NCI-H146 (cell line): ENCODE measurements at places on chromosomes 16 and 17.

GRCh38 chr17:21289902-21290571 is 5.5 kb downstream of the MAP2K3 start:
- no peak for DNase-seq

- DNase-seq: no peak
These were observed 33.2 kb downstream of the TIMM22 start for GRCh38 chr17:1029922-1030644.

- no peak for DNase-seq
These were observed 63.4 kb downstream of the ADCY9 start for GRCh38 chr16:4052801-4053293.

- no peak for DNase-seq
These were observed 171.3 kb downstream of the ABCA8 start for GRCh38 chr17:68783861-68784260.

DNA sequence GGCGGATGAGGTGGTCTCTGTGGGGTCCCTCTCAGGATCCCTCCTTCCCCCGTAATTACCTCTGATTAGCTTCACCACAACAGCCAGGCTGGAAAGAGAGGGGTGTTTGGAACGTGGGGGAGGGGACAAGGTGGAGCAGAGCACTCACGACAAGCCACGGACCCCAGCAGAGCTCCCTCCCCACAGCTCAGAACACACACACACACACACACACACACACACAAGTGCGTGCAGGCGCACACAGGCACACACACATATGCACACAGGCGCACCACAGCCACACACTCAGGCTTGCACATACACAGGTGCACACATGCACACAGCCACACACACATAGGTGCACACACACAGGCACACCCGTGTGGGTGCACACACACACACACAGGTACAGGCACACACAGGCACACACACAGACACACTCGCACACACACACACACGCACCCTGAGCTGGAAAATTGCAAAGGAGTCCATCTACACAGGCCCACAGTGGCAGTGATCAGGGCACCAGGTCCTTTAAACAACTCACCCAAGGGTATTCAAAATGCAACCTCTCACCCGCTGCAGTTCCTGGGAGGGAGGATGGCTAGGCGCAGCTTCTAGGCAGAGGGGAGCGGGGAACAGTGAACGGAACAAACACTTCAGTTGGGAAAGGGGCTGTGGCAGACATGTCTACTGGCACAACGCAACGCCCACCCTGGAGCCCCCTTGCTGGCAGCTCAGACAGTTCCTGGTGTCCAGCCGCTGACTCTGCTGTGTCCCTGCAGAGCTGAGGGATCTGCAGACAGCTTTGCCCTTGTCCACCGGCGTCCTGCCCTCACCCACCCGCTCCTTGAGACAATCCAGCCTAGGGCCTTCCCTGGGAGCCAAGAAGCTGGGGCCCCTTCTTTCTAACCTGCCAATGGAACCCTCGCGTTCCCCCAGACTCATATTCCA is 59.9 kb upstream of the DLX4 start:
- DNase-seq: no peak

GRCh38 chr16:69077251-69077650 is 28.2 kb upstream of the HAS3 start:
- DNase-seq: no peak

DNA sequence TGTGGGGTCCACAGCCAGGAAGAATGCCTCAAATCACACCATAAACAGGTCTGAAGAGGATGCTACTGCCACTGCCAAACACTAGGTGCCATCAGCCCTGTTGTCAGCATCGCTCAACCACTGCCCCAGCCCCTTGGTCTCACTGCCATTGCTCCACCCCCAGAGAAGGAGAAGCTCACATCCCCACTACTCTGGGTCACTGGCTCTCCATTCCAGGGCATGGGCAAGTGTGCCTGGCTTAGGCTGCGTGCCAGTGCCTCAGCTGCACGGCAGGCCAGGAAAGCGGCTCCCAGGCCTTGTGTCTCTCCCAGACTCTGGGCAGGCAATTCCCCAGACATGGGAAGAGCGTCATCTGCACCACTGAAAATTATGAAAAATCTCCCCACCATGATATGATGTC is 1.2 kb upstream of the IGSF6 start:
- DNase-seq: no peak

GRCh38 chr17:48995974-48996721 is 1.0 kb upstream of the IGF2BP1 start:
- no peak for DNase-seq

- DNase-seq: no peak
These were observed 34.9 kb upstream of the CACNG5 start for GRCh38 chr17:66799849-66800537.

- DNase-seq: no peak
These were observed 27.2 kb upstream of the TMEM220 start for GRCh38 chr17:10757067-10757466.

- DNase-seq: no peak
These were observed 8.7 kb downstream of the GSE1 start for GRCh38 chr16:85621698-85622428.

DNA sequence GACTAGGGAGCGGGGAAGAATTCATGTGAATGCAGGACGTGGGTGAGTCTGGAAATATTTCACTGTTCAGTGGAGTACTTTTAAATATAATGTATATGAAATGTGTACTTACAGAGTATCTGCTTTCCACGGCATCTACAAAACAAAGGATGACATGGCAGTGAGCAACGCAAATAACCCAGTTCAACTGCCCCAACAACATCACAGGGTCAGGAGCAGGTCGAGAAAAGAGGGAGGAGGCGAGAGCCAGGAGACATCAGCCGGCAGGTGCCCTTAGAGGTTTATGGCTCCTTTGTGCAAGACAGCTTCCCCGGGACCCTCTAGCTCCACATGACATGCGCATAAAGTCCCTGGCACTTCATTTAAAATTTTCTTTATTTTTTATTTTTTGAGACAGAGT is 61.1 kb downstream of the PECAM1 start:
- DNase-seq: no peak

GRCh38 chr17:45170931-45171337 is 9.3 kb downstream of the HEXIM2 start:
- DNase-seq: no peak

DNA sequence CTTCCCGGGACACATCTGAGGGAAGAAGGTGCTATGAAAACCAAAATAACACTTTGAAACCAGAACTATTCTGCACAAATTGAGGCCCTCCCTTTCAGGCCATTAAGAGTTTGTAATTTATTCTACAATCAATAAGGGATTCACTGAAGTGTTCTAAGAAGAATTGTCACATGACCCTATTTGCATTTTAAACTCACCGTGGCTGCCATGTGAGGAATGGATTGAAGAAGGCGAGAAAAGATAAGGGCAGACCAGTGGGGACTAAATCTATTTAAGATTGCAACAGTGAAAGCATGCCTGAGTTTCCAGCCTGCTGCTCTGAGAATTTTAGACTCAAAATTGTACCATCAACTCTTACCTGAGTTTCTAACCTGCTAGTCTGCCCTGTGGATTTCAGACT is 408.8 kb upstream of the SALL1 start:
- DNase-seq: no peak

- peak; percentile 73 for DNase-seq
These were observed 246.6 kb upstream of the RPL38 start for GRCh38 chr17:73956595-73957465.

GRCh38 chr16:56288019-56288418 is 96.7 kb downstream of the GNAO1 start:
- peak; percentile 76 for DNase-seq

- DNase-seq: no peak
These were observed 31.9 kb upstream of the POLR3E start for GRCh38 chr16:22265351-22265750.

GRCh38 chr16:54373534-54374520 is 87.2 kb upstream of the IRX3 start:
- DNase-seq: no peak

DNA sequence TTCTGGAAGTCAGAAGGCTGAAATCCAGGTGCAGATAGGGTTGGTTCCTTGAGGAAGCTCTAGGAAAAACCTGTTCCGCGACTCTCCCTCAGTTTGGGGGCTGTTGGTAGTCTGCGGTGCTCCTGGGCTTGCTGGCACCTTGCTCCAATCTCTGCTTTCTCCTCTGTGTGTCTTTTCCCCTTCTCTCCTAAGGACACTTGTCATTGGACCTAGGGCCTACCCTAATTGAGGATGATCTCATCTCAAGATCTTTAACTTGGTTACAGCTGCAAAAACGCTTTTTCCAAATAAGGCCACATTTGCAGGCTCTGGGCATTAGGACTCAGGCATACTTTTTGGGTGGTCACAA is 12.9 kb upstream of the CACNG4 start:
- no peak for DNase-seq

DNA sequence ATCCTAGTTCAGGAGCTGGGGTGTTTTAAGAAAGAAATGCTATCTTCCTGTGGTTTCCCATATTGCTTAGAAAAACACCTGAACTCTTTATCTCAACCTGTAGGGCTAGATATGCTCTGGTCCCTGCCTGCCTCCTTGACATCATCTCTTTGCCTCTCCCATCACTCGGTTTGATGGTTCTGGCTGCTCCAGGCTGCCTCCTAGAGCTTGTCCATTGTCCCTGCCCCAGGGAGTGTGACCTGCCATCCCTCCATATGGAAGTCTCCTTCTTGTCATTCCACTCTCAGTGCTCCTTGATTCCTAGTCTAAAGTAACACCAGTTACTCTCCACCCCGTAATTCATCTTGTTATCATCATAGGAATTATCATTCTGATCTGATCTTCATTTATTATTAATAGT is 369.0 kb upstream of the EEF2KMT start:
- DNase-seq: no peak

DNA sequence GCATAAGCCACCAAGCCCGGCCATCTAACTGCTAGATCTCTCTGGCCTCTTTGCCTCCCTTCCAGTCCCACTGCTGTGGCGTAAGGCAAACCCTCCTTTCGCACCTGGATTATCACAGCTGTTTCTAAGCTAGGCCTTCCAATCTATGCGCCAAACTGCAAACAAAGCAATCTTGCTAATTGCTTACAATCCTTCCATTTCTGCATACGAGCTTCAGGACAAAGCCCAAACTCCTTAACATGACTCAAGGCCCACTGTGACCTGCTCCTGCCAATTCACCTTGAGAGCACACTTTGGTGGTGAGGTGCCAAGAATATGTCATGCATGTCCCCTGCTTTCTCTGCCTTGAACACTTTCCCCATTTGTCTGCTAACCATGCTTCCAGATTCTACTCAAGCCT is 6.0 kb upstream of the ARL5C start:
- no peak for DNase-seq

- DNase-seq: no peak
These were observed 14.7 kb upstream of the DHX40 start for GRCh38 chr17:59550703-59551102.

GRCh38 chr17:56257075-56257474 is 103.8 kb downstream of the ANKFN1 start:
- no peak for DNase-seq

DNA sequence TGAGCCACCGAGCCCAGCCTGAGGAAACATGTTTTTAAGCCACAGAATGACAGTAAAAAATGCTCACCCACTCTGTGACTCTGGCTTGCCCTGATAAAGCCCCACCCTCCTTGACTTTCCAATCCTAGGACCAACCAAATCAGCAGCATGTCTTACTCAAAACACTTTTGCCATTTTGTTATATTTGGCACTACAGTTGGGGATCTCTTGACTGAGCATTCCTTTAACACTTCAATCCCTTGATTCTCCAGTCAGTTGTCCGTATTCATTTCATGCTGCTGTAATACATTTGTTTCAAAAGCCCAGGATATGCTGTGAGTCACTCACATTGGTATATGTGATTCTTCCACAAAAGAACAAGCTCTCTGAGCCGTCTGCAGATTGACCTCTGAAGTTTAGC is 8.2 kb downstream of the MYH3 start:
- no peak for DNase-seq

DNA sequence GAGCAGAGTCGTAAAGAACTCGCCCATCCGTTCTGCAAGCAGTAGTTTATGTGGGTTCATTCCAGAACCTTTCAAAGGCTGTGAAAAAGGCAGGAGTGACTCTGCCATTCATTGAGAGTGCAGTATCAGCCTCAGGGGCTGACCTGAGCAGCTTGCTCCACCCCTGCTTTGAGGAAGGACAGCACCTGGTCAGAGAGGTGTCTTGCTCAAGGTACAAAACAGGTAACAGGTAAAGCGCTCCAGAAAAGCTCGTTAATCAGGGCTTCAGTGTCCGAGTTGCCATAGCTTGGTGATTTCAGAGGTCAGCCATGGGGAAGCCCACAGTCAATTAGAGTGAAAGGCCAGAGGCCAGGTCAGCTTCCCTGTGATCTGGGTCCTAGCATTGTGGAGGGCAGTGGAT is 251.1 kb downstream of the ABCC12 start:
- no peak for DNase-seq

- no peak for DNase-seq
These were observed 4.1 kb downstream of the IL4R start for GRCh38 chr16:27317738-27318391.

DNA sequence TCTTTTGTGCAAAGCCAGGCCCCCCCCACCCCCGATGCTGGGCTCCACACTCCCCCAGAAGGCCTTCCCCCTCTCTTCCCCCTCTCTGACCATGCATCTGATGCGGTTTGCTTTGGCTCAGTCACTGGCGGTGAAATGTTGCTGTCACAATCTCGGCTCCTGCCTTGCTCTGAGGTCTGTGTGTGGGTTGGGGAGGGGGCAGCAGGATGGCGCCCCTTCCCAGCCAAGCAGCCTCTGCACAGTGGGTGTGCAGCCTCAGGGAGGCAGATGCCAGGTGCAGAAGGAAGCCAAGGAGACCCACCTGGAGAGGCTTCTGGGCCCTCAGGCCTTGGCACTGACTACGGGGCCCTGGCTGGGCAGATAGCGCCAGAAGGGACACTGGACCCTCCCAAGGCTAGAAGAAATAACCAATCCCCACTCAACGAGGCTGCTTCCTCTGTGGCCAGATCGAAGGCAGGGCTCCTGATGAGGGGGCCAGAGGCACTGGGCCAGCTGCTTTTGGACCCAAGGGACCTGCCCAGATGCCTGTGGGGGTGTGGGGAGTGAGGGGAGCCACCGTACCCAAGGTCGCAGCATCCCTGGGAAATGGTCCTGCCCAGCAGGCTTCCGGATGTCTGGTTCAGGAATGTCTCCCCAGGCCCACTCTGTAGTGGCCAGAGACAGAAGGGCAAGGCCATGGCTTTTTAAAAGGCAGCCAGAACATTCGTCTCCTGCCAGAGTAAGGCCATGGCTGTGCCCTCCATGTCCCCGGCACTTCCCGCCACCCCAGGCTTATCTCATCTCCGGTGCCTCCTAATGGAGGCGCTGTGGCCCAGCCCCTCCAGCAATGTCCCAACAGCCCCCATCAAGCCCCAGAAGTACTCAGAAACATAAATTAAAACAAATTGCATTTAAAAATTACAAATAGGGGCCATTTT is 43.4 kb upstream of the SLC38A10 start:
- no peak for DNase-seq

GRCh38 chr16:48231727-48232492 is 12.2 kb upstream of the LONP2 start:
- no peak for DNase-seq

DNA sequence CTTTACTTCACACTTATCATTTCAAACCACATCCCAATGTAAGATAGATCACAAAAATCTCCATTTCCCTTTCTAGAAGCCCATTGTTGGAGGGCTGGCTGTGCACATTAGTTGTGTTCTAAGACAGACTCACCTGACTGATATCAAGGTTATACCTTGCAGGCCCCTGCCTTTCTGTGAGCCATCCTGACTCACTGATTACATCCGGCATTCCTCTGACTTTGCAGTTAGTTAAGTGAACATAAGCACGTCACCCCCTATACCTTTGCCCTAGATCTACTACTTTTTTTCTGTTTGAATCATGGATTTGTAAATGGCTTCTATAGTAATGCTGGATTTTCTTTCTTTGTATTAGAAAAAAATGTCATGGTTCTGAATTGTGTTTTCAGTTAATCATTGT is 78.3 kb downstream of the TANGO6 start:
- no peak for DNase-seq
